ENCODE measurements at places on chromosomes 2 and 18. TPM values are rescaled to one million over a fixed set of nuclear protein-coding genes. Genes with fewer than 3 reads are reported as not detected.

DNA sequence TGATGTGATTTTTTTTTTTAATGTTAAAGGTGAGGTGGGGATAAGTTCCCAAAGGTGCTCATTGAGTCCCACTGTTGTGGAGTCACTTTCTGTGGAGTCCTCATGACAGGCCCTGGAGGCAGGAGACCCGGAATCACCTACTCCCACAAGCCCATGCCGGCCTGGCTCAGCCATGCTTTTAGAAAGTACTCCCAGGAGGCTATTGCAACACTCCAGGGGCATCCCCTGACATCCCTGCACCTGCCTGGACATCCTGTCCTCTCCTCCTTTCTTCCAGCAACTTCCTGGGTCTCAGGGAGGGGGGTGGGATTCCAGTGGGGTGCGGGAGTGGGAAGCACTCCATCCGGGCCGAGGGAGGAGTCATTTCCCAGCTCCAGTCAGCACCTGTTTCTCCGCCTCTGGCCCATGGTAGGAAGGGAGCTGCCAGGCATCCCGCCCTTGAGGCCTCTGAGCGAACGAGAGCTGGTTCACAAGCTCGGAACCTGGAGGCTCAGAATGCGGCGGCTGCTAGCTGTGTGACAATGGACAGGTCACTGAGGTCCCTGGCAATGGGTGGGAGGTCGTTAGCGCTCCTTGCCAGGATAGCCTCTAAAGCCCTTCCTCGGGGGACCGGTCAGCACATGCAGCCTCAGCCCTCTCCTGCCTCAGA lies 163.9 kb upstream of the ID2 start:
- no peak for DNase-seq

DNA sequence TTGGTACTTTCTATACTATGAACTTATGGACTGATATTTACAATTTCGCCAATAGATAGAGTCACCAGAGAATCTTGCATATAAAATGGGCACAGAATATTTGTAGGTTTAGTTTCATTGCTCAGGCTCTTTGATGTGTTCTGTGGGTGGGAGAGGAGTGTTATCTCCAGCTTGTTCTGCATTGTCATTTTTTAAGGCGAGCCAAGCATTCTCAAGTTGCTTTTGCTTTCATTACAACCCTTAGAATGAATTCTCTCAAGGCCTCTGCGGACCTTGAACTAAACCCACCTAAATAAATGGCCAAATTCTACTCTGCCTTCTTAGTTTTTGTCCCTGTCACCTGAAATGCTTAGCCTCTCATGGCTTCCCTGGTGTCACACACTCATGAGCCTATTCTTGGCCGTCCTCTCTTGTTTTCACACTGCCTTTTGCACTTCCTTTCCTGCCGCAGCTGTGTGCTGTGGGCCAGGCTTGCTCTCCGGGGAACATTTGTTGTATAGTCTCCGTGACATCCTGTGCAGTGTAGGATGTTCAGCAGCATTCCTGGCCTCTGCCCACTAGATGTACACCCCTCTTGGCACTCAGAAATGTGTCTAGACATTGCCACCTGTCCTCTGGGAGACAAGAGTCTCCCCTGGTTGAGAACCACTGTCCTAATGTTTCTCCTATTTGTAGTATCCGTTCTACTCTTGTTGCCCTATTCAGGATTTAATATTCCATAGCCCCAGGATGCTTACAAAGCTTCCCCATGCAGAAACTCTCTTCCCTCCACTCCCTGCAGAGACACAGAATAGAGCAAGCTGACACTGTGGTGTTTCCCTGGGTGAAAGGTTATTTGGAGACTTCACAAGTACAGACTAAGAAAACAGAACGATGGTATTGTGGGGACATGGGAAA lies 255.6 kb downstream of the PTPRM start:
- no peak for DNase-seq

- DNase-seq = no peak
Observed at GRCh38 chr2:73536133-73536840, 105.9 kb downstream of the NAT8 start.

DNA sequence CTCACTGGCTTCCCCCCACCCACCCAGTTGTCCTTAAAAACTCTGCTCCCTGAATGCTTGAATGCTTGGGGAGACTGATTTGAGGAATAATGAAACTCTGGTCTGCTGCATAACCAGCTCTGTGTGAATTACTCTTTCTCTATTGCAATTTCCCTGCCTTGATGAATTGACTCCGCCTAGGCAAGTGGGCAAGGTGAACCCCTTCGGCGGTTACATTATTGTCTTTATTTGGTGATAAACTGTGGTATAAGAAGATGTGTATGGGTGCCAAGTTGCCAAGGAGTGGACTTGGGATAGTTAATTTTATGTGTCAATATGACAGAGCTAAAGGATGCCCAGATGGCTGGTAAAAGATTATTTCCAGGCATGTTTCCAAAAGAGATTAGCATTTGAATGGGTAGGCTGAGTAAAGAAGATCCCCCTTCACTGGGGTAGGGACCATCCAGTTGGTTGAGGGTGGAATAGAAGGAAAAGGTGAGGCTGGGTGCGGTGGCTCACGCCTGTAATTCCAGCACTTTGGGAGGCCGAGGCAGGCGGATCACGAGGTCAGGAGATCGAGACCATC lies 98.5 kb upstream of the HAAO start:
- DNase-seq = no peak

GRCh38 chr2:101793277-101793969 lies 95.9 kb downstream of the MAP4K4 start:
- no peak for DNase-seq

DNA sequence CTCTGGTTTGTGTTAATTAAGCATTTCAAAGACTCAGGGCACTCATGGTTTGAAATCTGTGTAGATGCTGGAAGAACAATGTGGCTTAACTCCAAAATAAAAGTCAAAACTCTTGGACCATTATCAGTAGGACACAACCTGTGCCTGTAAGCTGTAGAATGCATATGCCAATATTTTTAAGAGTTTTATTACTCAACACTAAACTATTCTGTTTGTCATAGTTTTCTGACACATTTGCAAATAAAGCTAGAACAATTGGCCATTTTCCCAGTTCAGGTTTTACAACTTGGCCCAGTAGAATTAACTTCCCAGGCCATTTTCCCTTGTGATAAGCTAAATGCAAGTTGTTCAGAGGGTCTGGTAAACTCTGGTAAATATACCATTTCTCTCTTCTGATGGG lies 713.1 kb downstream of the CBLN2 start:
- DNase-seq = no peak

- DNase-seq = no peak
Observed at GRCh38 chr2:195604706-195605105, 52.3 kb upstream of the SLC39A10 start.

DNA sequence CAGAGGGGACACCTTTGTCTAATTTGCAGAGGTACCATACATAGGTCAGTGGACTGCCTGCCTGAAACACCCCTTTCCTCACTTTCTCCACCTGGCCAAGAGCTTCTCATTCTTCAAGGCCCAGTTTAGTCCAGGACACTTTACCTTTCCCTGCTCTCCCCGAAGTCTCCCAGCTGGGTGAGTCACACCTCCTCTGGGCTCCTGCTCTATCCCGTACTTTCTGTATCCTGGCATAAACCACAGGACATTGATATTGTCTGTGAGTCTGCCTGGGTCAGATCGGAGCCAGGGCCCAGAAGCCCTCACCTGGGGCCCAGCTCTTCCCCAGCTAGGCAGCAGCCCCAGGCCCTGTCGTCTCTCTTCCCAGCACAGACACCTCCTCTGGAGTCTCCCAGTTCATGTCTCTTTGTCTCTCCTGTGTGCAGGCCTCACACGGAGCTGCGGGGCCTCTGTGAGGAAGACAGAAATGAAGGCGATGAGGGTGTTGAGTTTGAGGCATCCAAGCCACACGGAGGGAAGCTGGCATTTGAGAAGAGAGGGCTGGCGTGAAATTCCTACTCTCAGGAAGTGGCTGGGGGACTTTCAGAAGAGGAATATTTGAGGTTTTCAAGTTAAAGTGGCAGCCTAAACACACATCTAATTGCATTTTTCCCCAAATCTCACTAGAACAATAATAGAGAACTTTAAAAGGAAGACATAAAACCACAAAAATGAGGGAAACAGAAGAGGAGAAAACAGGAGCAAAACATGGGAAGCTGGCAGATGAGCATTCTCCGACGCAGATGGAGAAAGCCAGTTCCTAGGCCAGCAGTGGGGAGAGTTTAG lies 79.6 kb upstream of the LAPTM4A start:
- no peak for DNase-seq

DNA sequence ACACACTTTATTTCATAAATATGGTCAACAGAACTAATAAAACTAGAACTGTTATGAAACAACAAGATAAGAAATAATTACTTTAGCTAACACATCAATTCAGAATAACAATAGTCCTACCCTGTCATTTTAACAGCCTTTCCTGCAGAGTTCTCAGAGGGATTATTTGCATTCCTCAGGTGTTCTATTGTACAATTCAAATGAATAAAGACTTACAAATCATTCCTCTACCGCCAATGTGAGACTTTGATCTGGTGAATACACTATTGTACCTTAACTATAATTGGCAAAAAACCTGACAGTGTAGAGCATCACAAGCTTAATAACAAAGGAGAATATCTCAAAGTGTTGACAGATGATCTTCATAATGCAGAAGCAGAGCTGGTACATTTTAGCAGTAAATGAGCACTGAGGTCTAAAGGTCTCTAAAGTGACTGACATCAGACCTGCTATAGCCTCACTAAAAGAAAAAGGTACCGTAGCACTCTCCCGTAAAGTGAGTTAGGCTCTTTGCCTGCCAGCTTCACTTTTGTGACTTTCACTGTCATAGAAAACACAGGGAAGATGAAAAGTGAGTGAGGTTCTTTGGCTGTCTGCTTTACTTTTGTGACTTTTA lies 118.8 kb upstream of the SP3 start:
- DNase-seq = no peak

GRCh38 chr2:232466221-232466620 lies 10.3 kb downstream of the ALPI start:
- DNase-seq = no peak

The EMILIN2 gene
- polyA plus RNA-seq = 13.8 TPM

The RAB6C gene
- 0.42 TPM for polyA plus RNA-seq

The DYSF gene
- polyA plus RNA-seq = 23.6 TPM

All from left lung (tissue), 14 donors.